Activated T-cell treated with anti-CD3 and anti-CD28 coated beads for 4 hours (primary cell): ENCODE measurements at places on chromosomes 5 and 9.

DNA sequence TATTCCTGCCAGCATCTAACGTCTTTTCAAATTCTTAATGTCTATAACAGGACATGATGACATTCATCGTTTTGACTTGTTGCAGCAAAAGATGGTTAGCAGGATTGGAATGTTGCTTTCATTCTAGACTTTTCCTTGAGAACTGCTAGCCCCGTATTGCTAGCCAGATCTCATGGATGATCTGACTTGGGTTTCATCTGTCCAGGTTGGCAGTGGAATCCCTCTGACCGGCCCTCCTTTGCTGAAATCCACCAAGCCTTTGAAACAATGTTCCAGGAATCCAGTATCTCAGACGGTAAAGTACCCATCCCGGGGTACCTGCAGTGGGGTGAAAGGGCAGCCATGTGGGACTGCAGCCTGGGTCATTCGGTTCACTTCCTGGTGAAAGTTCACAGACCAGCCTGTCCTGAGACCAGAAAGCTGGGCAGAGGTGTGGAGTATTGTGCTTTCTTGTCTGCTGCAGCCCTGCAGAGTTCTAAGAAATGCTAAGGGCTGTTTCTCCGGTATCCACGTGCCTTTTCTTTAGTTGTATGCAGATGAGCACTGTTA, 16.7 kb downstream of the QRFP start:
- no peak for DNase-seq

GRCh38 chr9:89719202-89719601, 114.4 kb downstream of the GADD45G start:
- no peak for DNase-seq

DNA sequence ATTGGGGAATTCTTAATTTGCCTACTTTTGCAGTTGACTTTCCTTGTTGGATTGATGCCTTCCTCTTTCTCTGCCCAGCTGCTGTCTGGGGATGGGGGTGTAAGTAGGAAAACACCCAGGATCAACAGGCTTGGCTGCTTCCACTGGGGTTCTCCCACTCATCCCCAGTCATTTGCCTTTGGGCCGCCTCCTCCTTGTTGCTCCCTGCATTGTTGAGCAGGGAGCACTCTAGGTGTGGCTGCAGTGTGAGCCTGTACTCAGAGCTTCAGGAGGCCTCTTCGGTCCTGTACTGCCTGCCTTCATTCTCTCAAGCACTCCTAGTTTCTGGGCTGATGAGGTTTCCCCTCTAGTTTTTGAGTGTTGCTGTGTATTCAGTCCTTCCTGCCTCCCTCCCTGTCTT, 12.1 kb downstream of the RHOBTB3 start:
- no peak for DNase-seq

GRCh38 chr9:126125177-126125576, 201.5 kb upstream of the MVB12B start:
- DNase-seq: no peak

GRCh38 chr5:128538250-128539037, 399 bp upstream of the FBN2 start:
- DNase-seq: no peak

DNA sequence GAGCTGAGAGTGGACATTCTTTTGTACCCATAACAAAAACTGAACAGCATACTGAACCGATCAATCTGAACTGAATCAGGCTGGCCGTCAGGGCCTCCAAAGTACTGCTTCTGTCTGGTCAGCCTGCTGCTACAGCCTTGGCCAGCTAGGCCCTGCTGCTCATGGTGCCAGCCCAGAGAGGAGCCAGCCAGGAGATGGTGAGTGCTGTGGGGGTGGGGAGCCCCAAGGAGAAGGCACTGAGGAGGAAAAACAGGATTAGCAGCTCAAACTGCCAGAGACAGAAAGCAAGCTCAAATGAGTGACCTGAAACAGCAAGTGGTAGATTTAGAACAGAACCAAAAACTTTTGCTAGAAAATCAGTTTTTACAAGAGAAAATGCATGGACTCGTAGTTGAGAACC, 23.9 kb downstream of the SRP19 start:
- no peak for DNase-seq

GRCh38 chr9:110391826-110392485, 54.3 kb upstream of the TXNDC8 start:
- no peak for DNase-seq

DNA sequence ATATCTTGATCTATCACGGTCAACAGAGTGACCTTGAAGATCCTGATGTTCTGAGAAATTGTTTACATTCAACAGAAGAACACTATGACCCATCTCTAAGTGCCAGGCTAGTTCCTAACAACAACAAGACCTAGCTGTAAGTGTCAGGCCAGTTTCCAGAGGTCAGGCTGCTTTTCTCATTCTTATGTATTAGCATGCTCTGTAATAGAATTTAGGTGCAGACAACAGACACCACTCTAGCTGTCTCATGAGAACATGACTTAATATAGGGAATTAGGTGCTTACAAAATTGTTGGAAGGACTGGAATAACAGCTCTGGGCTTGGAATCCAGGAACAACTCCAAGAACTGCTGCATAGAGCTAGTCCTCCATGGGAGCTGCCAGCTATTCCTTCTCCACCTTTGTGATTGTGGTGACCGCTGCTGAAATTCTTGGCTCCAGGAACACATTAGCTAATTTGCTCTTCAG, 138.7 kb downstream of the SNX18 start:
- DNase-seq: no peak

GRCh38 chr5:119131530-119132304, 60.8 kb downstream of the DMXL1 start:
- no peak for DNase-seq

DNA sequence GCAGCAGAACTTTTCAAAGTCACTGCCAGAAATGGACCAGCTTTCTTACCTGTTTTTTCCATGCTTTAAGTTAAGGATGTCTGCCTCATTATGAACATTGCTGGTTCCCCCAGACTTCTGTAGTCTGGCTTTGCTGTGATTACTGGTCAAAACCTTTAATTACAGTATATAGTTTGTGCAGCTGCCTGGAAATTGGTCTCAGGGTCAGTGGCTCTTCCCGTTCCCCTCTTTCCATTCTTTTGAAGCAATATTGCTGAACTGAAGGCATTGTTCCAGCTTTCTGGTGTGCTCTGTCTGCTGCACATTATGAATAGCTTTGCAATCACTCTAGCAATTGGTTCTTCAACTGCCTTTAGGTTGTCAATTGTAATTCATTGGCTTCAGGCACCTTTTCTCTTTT, 206.5 kb downstream of the ARL15 start:
- no peak for DNase-seq

- DNase-seq: peak; percentile 16
These were observed at the start of gene ABL1 for GRCh38 chr9:130834371-130835336. Gene ABL1, plus strand, starts transcription at chr9:130835254. Its CDS starts 193 bp downstream, at chr9:130835447.

DNA sequence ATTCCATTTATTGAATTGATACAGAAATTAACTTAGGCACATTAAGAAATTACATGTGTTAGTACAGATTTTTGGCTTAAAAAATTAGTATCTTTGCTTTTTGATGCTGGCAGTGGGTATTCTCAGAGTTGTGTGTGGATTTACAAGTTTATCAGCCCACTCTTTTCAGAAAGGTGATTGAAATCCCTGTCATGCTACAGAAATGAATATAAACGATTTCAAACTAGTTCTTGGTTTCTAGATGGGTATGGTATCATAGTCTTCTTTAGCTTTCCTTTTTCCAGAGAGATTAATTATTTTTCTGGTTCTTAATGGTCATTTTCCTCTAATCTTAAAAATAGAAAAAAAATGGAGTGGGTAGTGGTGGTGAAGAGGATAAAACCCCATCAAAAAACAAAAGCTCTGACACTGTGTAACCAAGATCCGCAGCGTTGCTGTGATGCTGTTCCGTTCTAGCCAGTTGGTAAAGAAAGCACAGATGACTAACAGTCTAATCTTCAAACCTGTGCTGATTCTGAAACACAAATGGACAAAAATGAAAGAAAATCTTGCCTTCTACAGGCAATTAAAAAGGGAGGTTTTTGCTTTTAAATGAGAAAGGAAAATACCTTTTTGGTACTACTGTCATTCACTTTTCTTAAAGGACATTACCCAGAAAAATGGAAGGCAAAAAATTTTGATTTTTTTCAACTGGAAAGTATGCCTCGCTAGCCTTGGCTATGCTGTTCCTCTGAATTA, 5.2 kb downstream of the LRRTM2 start:
- DNase-seq: no peak

- DNase-seq: no peak
These were observed 388.3 kb downstream of the PLK2 start for GRCh38 chr5:58071566-58071965.

DNA sequence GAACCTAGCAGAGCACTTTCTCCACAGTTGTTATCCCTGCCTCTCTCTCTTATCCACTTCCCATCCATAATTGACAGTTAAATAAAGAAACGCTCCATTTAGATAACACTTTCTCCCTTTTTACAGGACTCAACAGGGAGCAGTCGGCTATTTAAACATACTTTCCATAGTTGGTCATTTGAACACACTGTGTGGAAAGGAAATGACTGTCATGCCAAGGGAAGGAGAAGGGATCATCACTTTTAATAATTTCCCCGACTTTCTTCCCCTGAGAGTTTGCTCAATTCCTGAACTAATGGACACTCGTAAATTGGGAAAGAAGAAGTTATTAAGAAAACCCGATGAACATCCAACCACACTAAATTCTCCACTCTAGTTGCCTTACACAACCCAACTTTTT, 400.8 kb upstream of the PTGER4 start:
- DNase-seq: no peak

GRCh38 chr9:109467936-109468335, 30.2 kb downstream of the PTPN3 start:
- no peak for DNase-seq

DNA sequence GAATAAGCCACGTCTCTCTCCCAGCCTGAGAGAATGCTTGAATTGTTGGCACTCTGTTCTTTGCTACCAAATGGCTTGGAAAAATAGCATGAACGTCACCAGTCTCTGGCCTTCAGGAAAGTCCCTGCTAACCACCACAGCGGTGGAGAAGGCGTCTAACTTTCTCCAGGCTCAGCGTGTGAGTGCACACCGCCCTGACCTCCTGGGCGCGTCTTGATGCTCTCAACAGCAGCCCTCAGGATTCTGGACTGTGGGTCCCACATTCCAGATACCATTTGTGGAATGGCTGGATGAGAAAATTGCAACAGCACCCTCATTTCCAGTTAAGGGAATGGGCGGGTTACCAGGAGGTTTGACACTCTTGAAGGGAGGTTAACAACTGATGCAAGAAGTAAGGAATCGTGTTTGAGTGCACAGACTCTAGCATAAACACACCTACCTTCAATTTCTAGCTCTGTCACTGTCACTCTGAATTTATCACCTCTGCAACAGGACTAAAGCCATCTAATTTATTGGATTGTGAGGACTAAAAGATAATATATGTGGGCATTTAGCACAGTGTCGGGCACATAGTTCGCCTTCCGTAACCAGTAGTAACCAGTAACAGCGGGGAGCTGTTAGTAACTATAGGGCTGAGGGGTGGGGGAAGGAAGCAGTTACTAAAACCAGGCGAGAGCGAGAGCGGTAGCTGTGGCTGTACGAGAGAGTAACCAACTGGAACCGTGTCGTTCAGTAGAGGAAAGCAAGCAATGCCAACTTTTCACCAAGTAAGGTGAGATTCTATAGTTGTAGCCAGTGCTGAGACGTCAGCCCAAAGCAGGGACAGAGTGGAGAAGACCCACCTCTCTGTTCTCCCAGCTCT, 807 bp upstream of the PLGRKT start:
- peak; percentile 23 for DNase-seq

DNA sequence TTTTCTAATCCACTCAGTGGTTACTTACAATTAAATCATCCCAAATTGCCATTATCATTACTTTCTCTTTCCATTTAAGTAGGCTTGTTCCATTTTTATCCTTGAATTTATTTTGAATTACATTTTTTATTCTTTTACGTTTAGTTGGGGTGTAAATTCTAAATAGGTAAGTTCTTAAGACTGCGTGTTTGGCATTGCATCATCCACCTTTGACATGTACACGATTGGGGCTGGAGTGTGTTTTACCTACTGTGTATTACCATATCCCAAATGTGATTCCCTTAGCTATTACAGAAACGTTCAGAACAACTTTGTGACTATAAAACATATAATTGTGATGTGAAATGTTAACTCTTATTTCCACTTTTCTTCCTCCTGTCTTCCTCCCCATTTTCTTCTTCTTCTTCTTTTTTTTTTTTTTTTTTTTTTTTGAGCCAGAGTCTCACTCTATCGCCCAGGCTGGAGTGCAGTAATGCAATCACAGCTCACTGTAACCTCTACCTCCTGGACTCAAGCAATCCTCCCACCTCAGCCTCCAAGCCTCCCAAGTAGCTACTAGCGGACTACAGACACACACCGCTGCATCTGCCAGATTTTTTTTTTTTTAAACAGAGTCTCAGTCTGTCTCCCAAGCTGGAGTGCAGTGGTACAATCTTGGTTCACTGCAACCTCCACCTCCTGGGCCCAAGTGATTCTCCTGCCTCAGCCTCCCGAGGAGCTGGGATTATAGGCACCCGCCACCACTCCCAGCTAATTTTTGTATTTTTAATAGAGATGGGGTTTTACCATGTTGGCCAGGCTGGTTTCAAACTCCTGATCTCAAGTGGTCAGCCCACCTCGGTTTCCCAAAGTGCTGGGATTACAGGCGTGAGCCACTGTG, 16.7 kb downstream of the MARVELD2 start:
- no peak for DNase-seq

GRCh38 chr5:52491071-52491787, 296.5 kb upstream of the ITGA1 start:
- DNase-seq: no peak

DNA sequence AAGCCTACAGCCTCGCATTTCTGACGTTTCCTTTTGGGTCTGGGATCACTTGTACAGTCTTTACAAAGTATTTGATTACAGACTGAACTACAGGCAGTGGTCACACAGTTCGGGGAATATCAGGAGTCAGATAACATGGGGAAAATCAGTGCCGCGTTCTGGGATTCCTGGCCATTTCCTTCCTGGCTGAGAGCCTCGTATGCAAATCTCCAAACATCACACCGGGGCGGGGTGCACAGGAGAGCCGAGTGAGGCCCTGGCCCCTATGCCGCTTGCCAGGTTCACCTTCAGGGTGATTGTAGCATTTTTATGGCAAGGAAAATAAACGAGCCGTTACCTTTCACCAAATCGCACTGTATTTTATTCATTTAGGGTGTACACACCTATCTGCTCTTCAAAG, 29.6 kb upstream of the SLC9A3 start:
- DNase-seq: no peak

- DNase-seq: no peak
These were observed 456.9 kb downstream of the PRELID2 start for GRCh38 chr5:145378226-145378625.

DNA sequence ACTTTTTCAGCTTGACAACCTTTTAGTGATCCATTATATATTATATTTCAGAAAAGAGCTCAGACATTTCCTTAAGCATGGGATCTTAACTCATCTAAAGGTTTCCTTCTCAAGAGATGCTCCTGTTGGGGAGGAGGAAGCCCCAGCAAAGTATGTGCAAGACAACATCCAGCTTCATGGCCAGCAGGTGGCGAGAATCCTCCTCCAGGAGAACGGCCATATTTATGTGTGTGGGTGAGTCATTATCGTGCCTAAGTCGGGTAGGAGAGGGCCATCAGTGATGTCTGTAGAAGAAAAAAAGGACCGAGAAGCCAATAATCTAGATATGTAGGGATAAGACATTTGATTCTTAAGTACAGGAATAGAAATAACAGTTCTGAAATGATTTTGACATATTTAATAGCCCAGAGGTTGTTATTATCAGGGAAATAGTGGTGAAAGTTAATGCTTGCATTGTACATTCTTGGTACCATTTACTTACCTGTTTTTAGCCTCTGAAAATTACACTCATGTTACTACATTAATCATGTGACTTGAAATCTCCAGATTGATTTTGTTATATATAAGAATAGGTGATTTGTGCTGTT, 28.2 kb downstream of the MTRR start:
- DNase-seq: no peak
